ENCODE measurements at places on chromosomes 3 and 15.

GRCh38 chr15:54159012-54159411 lies 180.8 kb downstream of the UNC13C start:
- DNase-seq = no peak

DNA sequence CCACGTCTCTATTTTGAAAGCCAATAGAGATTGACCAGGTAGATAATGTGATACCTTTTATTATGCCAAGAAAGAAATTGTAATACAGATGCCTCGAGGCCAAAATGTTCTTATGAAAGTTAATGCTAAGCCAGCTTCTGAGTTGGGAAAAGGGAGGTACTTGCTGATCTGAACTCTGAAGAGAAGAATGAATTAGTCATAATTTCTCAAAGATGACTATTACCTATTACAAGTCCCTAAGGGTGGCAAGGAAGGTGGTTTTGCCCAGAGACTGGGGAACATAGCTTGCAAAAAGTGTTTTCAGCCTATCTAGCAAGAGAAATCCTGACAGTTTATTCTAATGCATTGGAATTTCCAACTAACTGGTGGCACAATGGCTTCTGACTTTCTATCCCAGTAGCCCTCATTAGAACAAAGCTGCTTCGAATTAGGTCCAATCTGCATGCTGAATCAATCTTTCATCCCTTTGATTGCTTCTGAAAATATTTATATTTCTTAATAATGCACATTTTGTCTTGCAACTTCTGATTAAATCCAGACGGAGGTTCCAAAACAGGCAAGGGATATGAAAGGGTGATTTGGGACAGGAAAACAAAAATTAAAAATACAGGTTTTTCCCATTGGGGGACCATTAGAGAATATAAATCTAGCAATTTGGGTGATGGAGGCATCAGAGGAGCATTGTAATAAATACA lies 17.7 kb upstream of the NR2F2 start:
- no peak for DNase-seq

DNA sequence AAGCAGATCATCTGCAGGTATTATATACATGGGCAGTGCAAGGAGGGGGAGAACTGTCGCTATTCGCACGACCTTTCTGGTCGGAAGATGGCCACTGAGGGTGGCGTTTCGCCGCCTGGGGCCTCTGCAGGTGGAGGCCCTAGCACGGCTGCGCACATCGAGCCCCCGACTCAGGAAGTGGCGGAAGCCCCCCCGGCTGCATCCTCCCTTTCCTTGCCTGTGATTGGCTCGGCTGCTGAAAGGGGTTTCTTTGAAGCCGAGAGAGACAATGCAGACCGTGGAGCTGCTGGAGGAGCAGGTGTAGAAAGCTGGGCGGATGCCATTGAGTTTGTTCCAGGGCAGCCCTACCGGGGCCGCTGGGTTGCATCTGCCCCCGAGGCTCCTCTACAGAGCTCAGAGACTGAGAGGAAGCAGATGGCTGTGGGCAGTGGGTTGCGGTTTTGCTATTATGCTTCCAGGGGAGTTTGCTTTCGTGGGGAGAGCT lies 639 bp downstream of the MKRN3 start:
- DNase-seq = peak; percentile 67

GRCh38 chr15:33581032-33581431 lies 270.3 kb downstream of the RYR3 start:
- peak; percentile 83 for DNase-seq

DNA sequence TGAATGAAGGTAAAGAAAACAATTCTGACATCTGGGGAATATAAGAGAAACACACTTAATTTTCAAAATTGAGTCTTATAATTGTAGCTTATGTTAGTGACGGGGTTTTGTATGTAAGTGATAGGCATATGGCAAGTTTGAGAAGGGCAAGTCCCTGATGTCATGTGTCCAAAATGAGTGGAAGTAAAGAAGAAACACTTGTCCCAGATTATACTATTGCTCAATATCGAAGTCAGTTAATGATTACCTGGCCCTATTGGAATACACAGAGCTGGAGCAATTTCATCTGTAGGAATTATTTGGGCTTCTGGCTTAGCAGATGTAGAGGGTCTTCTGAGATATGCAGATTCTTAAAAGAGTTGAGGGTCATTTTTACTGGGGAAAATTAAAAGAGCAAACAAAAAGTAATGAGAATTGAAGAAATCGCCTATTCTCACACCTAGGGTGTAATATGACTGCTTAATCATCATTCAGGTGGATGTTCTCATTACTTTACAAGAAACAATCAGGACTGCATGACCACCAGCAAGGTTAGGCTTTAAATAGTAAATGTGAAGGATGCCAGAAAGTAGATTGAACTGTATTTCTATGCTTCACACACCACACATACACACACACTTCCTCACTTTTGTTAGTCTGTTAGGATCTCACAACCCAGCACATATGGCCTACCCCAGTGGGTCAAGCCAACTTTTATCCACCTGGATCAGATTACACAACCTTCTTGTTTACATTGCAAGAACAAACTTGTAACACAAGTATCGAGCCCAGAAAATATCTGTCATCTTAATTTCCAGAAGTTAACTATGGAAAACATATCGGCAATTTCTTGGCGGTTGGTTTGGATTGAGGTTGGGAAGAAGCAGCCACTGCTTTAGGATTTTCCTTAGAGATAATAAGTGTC lies 183.3 kb upstream of the LRRC3B start:
- DNase-seq = no peak

GRCh38 chr3:71425491-71426071 lies 157.9 kb downstream of the FOXP1 start:
- peak; percentile 91 for DNase-seq

GRCh38 chr3:51717947-51718346 lies 11.1 kb downstream of the GRM2 start:
- DNase-seq = no peak

- peak; percentile 25 for DNase-seq
Measured at GRCh38 chr3:122697952-122698620, 17.4 kb downstream of the PARP14 start.

GRCh38 chr3:172080503-172080902 lies 41.1 kb downstream of the FNDC3B start:
- DNase-seq = no peak

DNA sequence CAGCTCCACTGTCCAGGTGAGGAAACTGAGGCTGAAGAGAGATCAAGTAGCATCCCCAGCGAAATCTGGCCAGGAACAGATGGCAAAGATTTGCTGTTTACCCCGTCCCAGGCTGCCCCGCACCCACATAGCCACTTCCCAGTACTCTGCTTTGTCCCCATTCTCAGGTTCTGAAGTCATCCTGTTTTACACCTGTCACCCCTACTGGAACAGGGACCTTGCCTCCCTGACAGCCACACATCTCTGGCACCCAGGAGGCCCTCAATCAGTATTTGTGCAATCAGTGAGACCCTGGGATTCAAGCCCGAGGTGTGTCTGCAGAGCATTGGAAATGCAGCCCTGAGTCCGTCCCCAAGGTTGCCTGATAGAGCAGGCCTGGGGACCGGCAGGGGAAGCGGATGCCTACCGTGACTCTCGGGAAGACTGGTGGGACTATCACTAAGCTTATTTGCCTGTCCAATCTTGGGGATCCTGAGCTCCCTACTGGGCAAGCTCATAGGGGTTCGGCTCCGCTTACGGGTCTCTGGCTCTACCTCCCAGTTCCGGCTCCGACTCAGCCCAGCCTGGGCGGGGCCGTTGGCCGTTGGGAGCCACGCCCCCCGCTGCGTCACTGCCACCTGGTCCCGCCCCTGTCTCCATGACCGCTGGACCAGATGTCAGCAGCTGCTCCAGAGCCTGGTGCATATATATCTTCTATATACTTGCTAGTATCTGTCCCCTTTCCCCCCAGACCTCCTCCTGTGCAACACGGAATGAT lies 17.5 kb upstream of the FANCD2 start:
- DNase-seq = peak; percentile 83

DNA sequence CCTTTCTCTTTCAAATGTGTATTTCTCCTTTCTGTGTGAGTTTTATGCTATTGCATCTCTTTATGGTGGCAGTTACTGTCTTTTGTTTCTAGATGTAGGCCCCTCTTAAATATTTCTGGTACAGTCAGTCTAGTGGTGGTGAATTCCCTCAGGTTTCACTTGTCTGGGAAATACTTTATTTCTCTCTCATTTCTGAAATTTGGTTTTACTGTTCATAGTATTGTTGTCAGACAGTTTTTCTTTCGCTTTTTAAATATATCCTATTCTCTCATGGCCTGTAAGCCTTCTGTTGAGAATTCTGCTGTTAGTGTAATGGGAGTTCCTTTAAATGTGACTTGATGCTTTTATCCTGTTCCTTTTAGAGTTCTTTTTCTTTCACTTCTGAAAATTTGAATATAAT lies 874.0 kb downstream of the PLOD2 start:
- DNase-seq = no peak

- DNase-seq = no peak
Measured at GRCh38 chr3:105555206-105555605, 188.5 kb downstream of the ALCAM start.
